Activated CD4-positive, alpha-beta T cell treated with anti-CD3 and anti-CD28 coated beads, Interleukin-2, amount 10 ng/mL, durations not matched to agents 7 days and 5 days (primary cell): ENCODE measurements at places on chromosomes 6 and 20. TPM values are rescaled to one million over a fixed set of nuclear protein-coding genes. Genes with fewer than 3 reads are reported as not detected.

Gene RSPO3
- total RNA-seq, result not detected

Gene FAM83D
- 22.5 TPM for total RNA-seq

Gene CDH22
- not detected for total RNA-seq

Gene SF3B5
- 138 TPM for total RNA-seq

Gene NDUFAF4
- 34.3 TPM for total RNA-seq

Gene ACTL10
- 2.4 TPM for total RNA-seq

Gene PDYN
- total RNA-seq, result not detected

Gene MMS22L
- total RNA-seq, result 39.1 TPM

Gene FRMD1
- total RNA-seq, result not detected

Gene CUTA
- 191 TPM for total RNA-seq
